ENCODE measurements at places on chromosomes 5 and 9. TPM values are rescaled to one million over a fixed set of nuclear protein-coding genes. Genes with fewer than 3 reads are reported as not detected.

RACK1 gene
- total RNA-seq, result 3,364 TPM

HAVCR1 gene
- 30.4 TPM for total RNA-seq

TSPAN17 gene
- 65.4 TPM for total RNA-seq

BTNL8 gene
- not detected for total RNA-seq

CLIC3 gene
- 5.6 TPM for total RNA-seq

CDH12 gene
- not detected for total RNA-seq

ADAMTS16 gene
- 1.4 TPM for total RNA-seq

C9orf50 gene
- total RNA-seq, result not detected

MAMDC2 gene
- 0.27 TPM for total RNA-seq

CEP120 gene
- 9.2 TPM for total RNA-seq

PCDHAC1 gene
- 1.9 TPM for total RNA-seq

RAD23B gene
- 94.5 TPM for total RNA-seq

NME5 gene
- not detected for total RNA-seq

HTR4 gene
- total RNA-seq, result not detected

Data from A549 treated with AZD2906 at 1 μM for 4 hours (cell line).